ENCODE measurements at places on chromosomes 2 and 18.

DNA sequence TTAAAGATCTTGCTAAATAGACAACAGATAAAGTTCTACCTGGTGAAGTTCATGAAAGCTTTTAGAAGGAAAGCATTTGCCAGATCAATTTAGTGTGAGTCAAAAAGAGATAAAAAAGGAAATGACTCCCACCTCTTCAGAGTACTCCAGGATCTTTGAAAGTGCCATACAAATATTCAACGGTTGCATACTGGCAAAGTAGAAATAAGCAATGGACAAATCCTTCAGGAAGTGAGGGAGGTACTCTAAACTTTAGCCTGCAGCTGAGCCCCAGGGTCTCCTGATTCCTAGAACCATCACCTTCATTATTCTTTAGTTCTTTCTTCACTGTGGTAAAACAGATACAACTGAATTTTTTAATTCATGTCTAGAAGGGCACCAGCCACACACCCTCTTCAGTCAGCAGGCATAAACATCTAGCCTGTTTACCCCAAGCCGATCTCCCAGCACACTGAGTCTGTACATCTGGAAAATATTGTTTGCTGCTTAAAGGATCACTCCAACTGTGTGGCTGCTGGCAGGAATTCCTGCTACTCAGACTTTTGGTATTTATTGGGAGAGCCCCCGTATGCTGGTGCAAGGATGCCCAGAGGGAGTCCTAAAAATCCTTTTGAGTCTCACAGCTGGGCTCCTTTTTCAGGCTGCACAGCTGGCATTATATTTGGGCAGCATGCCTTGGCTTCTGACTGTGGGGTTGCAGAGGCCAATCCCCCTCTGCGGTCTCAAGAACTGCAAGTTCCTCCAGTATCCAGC, 72.3 kb upstream of the SESTD1 start:
- no peak for DNase-seq

DNA sequence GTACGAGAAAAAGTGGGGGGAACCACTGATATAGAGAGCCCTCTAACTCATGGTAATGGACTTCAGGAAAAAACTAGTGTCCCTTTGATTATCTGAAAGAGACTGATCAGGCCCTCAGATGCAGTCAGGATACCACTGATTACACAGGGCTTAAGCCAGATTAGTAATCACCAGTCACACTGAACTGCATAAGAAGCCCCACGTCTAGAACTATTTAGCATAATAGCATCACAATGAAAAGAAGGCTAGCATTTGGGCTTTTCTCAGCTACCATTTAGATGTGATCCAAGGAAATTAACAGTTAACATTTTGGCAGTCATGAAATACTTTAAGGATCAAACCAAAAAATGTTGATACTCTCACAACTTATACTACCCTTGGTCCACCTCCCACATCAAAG, 813.1 kb upstream of the POU3F3 start:
- no peak for DNase-seq

GRCh38 chr2:204114295-204115136, 178.0 kb downstream of the ICOS start:
- peak; percentile 33 for DNase-seq

GRCh38 chr2:229443141-229443540, 172.1 kb upstream of the PID1 start:
- no peak for DNase-seq

- no peak for DNase-seq
Observed at GRCh38 chr2:181741756-181742155, 61.4 kb upstream of the NEUROD1 start.

- peak; percentile 85 for DNase-seq
Observed at GRCh38 chr2:111659361-111660333, 224.3 kb downstream of the ANAPC1 start.

- no peak for DNase-seq
Observed at GRCh38 chr2:237591141-237591881, 777 bp upstream of the RAB17 start.

- DNase-seq = no peak
Observed at GRCh38 chr2:45008296-45009129, 739 bp downstream of the SIX2 start.

GRCh38 chr2:232018181-232018580, 56.7 kb downstream of the DIS3L2 start:
- DNase-seq = no peak

- DNase-seq = peak; percentile 69
Observed at GRCh38 chr18:11989966-11990380, 8.7 kb downstream of the IMPA2 start.

DNA sequence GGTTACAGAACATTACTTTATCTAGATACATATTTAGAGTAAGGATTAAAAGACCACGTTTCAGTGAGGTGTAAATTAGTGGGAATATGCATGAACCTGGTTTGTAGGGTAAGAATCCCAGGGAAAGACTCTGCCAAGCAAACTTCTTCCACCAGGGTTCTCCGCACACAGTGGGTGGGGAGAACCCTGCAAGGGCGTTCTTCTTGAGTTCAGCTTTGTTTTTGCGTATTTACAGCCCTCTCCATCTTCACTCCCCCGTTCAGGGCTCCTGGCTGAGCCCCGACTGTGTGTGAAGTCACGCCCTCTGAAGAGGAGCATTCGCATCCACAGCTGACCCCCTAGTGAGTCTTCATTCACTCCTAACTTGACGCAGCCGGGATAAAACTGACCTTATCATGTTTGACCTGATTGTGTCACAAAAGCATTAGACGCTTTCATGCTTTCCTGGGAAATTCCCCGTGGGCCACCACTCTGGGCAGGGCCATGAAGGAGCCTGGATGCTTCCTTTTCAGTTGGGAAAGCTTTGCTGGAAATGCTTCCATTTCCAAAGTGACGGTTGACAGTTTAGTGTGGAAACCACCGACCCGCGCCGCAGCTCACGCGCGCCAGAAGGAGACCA, 1.0 kb downstream of the ALKAL2 start:
- DNase-seq = no peak

GRCh38 chr2:223068071-223068470, 16.1 kb downstream of the KCNE4 start:
- no peak for DNase-seq

DNA sequence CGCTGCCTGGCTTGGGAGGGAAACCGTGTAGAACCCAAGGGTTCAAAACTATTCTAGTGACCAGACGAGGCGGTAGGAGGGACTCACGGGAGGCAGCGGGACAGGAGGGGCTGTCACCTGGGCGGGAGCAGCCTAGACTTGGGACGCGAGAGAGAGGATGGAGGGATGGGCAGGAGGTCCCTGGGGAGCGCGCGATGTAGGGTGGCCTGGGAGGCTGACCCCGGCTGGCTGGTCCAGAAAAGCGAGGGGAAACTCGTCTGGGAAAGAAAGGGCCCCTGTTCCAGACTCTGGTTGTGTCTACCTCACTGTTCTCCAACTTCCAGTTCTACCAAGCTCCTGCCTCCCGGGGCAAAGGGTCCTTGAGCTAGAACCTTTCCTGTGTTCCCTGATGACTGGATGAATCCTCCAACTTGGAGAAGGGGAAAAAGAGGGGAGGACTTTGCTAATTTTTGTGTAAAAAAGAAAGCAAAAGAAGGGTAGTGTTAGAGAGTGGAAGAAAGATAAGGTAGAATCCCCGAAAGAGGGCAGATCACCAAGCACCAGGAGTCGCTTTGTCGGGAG, 1.4 kb downstream of the DOK6 start:
- no peak for DNase-seq

- DNase-seq = no peak
Observed at GRCh38 chr2:178674122-178674521, 133.1 kb downstream of the TTN start.

GRCh38 chr2:240451791-240452461, 16.5 kb downstream of the GPC1 start:
- peak; percentile 52 for DNase-seq

- DNase-seq = peak; percentile 61
Observed at GRCh38 chr18:55322178-55322735, 265.7 kb downstream of the TCF4 start.

DNA sequence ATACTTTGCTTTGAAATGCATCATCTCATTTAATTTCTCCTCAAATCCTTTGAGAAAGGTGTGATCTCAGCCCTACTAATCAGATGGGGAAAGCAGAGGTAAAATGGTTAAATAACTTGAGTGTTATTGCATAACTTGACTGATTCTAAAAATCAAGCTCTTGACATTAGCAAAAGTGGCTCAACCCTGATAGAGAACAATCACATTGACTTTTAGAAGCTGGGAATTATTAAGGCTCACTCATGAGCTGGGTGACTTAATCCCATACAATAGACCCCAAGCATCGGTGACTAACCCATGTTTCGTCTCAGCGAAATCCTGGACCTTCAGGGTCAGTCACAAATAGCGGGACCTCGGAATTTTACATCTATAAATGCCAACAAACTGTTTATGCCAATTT, 378.9 kb downstream of the NBAS start:
- no peak for DNase-seq

DNA sequence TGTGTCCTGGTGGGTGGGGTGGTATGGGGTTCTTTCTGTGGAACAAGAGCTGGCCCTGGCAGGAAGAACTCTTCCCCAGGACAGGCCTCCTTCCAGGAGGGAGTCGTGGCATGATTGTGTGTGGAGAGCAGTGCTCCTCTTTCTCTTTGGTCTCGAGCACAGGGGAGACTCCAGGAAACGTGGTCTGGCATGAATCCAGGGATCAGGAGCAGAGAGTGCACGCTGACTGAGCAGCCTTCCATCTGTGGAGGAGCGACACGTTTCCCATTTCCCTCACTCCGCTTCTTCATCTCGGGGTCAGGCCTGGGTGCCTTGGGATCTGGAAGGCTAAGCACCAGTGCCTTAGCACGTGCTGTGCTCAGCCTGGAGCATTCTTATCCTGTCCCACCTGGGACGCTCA, 132.0 kb upstream of the HDAC4 start:
- DNase-seq = no peak

DNA sequence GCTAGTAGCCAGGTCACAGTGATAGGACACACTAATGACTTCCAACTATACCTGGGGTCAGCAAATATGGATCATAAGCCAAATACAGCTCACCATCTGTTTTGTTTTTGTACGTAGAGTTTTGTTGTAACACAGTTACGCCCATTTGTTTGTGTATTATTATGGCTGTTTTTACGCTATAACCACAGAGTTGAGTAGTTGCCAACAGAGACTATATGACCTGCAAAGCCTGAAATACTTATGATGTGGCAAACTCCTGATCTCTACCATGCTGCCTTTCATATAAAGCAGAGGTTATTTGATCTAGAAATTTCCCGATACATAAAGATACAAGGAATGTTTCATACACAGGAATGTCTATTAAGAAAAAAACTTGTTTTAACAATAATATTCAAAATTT, 152.2 kb downstream of the HNMT start:
- DNase-seq = no peak

DNA sequence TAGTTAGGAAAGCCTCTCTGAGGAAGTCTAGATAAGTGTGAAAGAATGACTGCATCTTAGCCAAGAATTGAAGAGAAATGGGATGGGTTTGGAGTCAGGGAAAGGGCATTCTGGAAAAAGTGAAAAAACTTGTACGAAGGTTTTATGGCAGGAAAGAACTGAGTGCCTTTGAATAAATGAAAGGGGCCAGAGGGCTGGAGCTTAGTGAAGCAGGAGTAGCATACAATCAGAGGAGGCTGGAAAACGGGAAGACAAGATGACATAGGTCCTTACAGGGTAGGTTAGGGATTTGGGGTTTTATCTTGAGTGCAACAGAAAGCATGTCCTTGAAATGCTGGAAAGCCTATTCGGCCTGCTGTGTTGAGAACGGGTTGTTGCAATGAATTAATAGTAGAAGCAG, 152.6 kb upstream of the RND3 start:
- no peak for DNase-seq

DNA sequence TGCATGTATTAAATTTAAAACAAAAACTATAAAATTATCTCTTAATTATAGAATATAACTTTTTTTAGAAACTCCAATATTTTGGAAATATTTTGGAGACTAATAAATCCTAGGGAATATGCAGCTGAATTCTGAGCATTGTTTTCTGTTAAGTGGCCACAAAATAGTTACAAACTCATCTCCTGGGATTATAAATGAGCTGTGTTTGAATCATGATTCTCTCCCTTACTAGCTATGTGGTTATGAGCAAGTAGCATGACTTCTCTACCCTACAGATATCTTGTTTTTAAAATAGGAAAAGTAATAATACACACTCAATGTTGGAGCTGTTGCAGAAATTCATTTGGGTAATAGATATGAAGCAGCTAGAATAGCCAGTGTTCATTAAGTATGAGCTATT, 137.9 kb upstream of the ITGA4 start:
- no peak for DNase-seq

- DNase-seq = no peak
Observed at GRCh38 chr2:11122380-11122779, 32.9 kb upstream of the SLC66A3 start.

- DNase-seq = no peak
Observed at GRCh38 chr18:66916834-66917233, 312.9 kb upstream of the CDH19 start.

DNA sequence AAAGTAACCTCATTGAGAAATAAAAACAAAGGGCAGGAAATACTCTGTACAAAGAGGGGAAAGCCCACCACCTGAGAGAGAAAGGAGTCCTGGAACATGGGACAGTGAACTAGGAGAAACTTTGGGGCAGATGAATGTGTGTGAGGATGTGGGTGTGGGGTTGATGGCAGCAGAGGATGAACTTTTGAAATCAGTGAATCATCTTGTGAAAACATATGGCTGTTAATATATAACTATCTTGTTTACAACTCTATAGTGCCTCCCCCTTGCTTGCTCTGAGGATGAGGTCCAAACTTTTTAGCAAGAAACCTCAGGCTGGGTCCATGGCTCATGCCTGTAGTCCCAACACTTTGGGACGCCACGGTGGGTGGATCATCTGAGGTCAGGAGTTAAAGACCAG, 171.8 kb upstream of the LHCGR start:
- DNase-seq = no peak

DNA sequence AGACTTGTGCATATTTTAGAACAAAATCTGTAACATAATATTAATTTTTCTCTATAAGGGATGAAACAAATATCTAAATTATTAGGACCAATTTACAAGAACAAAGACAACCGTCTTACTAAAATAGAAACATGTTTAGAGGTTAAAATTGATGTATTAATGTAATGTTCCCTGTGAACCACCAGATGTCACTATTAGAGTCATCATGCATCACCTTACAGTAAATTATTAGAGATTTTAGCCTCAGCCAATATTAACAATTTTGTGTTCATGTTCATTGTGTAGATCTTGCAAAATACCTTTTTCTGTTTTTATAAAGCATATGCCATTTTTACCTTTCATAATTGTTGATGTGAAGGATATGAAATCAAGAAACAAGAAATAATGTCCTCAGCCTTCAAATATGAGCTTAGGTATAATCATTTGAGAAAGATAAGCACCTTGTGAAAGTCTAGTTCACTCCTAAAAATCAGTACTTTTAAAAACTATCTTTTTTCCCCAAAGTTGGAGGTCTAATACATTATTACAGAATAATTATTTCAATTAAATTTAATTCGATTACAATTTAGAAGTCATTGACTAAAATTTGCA, 344.3 kb upstream of the KCNH7 start:
- no peak for DNase-seq

GRCh38 chr18:58676270-58676669, 5.0 kb downstream of the MALT1 start:
- no peak for DNase-seq

- DNase-seq = no peak
Observed at GRCh38 chr2:3628241-3628679, 29.7 kb upstream of the ALLC start.

Data from right lobe of liver (tissue), 6 donors.